Adrenal gland (tissue), 19 donors: ENCODE measurements at places on chromosomes 12 and 14. TPM values are rescaled to one million over a fixed set of nuclear protein-coding genes. Genes with fewer than 3 reads are reported as not detected.

ACVRL1 gene
- total RNA-seq = 59.3 TPM

OAS2 gene
- total RNA-seq = 3.6 TPM

CLEC6A gene
- total RNA-seq = not detected

GRCh38 chr14:50920482-50921230 lies 23.6 kb downstream of the PYGL start:
- H3K4me3 ChIP-seq = no peak overlapping the region
- H3K27ac ChIP-seq = no peak overlapping the region
- no peaks in the 10 kb centered on the region for H3K27me3 ChIP-seq
- no peak for DNase-seq
- no peaks in the 10 kb centered on the region for H3K4me1 ChIP-seq

- H3K4me1 ChIP-seq = no peaks in the 10 kb centered on the region
- no peak overlapping the region for H3K4me3 ChIP-seq
- no peak overlapping the region for H3K27ac ChIP-seq
- H3K27me3 ChIP-seq = no peaks in the 10 kb centered on the region
- no peak for DNase-seq
Observed at GRCh38 chr12:71447691-71448132, 8.1 kb downstream of the LGR5 start.

DNA sequence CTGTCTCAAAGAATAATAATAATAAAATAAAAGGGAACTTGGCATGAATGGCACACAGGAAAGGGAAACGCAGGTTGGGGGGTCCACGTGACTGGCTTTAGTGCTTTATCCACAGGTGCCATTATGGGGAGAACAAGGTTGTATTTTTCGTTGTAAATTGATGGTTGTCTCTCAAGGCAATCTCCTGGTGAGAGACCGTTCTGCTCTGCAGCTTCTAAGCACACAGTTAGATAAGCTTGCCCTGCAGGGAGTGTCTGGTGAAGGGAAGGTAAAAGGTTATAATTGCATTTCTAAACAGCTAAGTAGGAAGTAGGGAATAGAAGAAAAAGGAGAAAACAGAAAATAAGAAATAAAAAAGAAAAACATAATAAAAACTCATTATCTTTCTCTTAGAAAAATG lies 69.1 kb upstream of the CPSF6 start:
- no peaks in the 10 kb centered on the region for H3K4me1 ChIP-seq
- H3K36me3 ChIP-seq = no peaks in the 10 kb centered on the region
- DNase-seq = no peak
- no peak overlapping the region for H3K27ac ChIP-seq
